H54 (cell line): ENCODE measurements at places on chromosomes 2 and 18.
A peak's percentile ranks its signal among the peaks of the same experiment; 100 is the strongest.

DNA sequence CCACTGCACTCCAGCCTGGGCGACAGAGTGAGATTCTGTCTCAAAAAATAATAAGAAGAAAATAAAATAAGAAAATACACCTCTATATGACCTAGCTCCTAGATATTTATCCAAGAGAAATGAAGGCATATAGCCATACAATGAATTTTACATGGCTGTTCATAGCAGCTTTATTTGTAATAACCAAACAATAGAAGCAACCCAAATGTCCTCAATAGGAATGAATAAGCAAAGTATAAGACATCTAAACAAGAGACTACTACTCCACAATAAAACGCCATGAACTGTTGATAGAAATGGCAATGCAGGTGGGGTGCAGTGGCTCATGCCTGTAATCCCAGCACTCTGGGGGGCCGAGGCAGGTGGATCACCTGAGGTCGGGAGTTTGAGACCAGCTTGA, 31.2 kb upstream of the MYCN start:
- DNase-seq: no peak

DNA sequence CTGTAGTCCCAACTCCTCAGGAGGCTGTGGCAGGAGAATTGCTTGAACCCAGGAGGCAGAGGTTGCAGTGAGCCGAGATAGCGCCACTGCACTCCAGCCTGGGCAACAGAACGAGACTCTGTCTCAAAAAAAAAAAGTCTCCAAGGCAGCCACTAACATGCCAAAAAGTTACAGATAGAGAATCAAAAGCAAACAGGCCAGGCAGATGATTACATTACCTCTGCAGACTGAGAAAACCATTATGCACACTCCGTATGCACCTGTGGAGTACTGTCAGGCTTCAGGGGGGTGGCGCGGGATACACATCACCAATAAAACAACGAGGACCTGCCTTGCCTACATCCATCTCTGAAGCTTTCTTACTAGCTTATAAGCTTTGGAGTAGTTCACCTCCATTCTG, 10.3 kb downstream of the STAM2 start:
- no peak for DNase-seq

DNA sequence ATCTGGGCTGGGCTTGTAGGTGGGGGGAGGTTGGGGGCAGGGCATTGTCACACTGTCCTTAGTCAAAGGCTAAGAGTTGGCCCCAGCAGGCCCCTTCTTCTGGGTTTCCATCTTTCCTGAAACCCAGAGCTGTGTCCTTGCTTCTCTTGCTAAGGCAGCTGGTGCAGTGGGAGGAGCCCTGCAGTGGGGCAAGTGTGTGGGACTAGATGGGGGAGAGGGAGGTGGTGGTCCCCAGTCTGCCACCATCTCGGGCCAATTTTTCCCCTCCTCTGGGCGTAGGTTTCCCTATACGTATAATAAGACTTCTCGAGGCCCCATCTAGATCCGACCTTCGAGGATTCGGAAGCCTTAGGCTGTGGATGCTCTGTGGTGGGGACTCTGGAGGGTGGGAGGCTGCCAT, 3.5 kb downstream of the KCNF1 start:
- no peak for DNase-seq

- DNase-seq: no peak
Observed at GRCh38 chr2:165678882-165679281, 115.2 kb downstream of the GALNT3 start.

DNA sequence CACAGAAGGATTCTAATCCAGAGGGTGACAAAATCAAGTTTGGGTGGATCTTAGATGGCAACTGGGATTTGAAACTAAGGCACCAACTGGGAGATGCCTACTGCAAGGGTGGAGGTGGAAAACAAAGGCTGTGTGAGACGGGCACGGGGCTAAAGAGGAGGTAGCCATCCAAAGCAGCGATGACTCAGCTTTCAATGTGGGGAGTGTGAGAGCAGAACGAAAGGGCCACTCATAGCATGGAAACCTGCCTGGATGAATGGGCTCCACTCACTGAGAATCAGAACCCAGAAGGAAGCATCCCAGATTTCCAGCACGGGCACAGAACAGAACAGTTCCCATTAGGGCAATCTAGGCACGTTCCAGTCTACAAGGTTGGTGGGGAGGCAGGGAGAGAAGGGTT, 159.5 kb downstream of the COL4A4 start:
- DNase-seq: no peak

GRCh38 chr2:109647636-109648035, 33.5 kb downstream of the SOWAHC start:
- peak; percentile 33 for DNase-seq
